Activated naive CD4-positive, alpha-beta T cell treated with anti-CD3 and anti-CD28 coated beads for 36 hours (primary cell): ENCODE measurements at places on chromosomes 1 and 21.

- DNase-seq: no peak
Observed at GRCh38 chr1:25544819-25545218, 1.4 kb downstream of the LDLRAP1 start.

GRCh38 chr1:65386439-65386838, 34.0 kb upstream of the LEPR start:
- no peak for DNase-seq

DNA sequence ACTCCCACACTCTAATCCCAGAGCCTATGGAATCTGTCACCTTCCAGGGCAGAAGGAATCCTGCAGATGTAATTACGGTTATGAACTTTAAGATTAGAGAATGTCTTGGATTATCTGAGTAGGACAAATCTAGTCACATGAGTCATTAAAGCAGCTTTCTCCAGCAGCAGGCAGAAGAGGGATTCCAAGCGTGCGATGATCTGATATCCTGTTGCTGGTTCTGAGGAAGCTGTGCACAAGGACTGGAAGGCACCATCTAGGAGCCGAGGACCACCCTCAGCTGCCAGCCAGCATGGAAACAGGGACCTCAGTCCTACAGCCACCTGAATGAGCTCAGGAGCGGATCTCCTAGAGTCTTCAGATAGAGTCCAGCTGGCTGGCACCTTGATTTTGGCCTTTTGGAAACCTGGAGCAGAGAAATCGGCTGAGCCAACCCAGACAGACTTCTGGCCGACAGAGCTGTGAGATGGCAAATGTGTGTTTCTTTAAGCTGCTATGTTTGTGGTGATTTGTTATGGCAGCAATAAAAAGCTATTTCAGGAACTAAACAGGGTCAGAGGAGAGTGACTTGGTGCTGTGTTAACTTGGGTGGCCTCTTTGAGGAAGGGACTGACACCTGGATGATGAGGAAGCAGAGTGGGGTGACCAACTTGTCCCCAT, 34.5 kb downstream of the LRRN2 start:
- DNase-seq: no peak

DNA sequence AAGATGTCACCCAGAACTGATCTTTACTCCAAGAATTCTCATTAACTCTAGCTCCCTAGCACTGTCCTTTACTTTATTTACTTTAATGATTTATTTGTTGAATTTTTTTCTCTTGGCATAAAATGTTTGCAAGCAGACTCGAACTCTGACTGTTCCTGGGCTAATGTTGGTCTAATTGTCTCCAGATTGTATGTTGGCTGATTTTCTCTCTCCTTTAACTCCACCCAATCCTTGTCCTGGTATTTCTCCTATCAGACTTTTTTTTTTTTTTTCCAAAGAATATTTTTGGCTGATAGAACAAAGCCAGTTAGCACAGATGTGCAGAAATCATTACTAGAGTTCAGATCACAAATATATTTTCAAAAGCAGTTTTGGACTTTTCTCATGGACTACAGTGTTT, 82.6 kb downstream of the ATF6 start:
- DNase-seq: no peak
